Activated B cell treated with CpG ODN at 0.5 μM for 24 hours (primary cell): ENCODE measurements at places on chromosomes 11 and 22. TPM values are rescaled to one million over a fixed set of nuclear protein-coding genes. Genes with fewer than 3 reads are reported as not detected.

Gene OR5W2
- not detected in 2 replicates for total RNA-seq

DNA sequence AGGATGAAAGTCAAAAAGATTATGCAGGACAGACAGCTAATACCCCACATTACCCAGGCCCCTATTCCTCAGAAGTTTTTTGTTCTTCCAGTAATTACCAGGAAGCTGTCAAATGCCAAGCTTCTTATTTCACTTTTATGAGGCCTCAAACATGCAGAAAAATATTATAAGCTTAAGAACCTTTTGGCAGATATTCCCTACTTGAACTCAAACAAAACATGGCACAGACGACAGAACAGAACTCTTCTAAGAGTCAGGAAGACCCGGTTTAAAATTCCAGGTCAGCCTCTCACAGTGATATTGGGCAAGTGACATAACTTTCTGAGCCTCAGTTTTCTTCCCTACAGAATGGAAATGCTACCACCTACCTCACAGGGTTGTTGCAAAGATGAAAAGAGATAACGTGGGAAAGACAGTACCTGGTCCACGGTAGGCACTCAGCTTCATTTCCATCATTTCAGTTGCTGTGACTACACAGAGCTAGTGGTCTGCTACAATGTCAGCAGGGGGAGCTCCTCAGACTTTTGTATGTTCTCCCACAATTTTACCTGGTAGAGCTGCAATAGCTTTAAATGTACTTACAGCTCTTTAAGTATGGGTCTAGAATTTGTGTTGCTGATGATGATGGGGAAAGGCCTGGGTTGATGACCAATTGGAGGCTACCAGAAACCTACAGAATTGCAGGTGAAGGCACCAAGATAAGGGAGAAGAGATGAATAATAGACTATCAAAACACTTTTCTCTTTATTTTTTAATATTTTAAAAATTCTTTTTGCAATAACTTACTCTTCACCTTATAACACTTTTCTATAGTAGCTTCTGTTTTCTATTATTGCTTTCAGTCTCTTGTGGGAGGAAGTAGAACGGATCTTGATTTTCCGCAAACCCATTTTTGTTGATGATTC is 98.3 kb upstream of the CHRM4 start:
- no peak for DNase-seq

- no peak for DNase-seq
These were observed 684.9 kb upstream of the CCDC90B start for GRCh38 chr11:83971063-83971462.

Gene PRODH
- not detected in 2 replicates for total RNA-seq

Gene CALCA
- total RNA-seq = not detected in 2 replicates

Gene IFITM10
- not detected in 2 replicates for total RNA-seq

Gene BRD1
- 37.5 and 45.8 TPM in 2 replicates for total RNA-seq

Gene MCAM
- 0.15 and 0.20 TPM in 2 replicates for total RNA-seq

- DNase-seq = no peak
These were observed 375.3 kb upstream of the DDI1 start for GRCh38 chr11:103661185-103661584.

DNA sequence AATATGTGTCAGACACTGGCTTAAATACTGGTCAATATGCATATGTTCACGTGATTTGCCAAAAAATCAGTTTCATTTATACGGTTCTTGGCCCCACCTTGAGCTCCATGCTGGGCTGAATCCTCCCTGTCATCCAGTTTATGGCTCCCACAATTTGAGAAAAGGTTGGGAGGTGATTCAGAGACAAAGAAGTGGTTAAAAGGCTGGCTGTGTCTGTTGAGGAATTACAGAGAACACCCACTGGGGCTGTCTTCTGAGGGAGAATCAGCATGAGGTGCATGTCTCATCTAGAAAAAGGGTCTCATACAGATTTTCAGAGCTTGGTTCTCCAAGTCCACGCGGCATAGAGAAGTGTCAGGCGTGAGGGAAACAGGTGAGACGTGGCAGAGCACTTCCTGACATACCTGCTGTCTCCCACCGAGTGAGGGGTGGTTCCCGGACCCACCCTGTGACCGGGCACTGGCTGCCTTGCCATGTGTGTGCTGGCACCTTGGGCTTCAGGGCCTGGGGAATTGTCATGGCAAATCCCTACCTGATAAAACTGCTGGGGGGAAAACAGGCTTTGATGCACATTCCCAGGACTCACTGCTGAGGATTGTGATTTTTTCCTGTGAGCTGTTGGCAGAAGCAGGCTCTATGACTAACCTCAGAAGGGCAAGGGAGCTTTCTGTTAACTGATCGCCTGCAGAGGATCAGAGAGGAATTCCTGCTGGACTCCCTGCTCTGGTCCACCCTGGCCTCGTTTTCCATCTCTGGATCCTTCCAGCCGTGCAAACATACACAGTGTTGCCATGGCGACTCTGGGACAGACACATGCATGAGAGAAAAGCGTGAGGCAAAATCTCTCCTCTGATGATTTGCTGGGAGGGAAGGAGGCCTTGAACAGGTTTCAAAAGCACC is 223.6 kb downstream of the ADAMTS15 start:
- DNase-seq = no peak

DNA sequence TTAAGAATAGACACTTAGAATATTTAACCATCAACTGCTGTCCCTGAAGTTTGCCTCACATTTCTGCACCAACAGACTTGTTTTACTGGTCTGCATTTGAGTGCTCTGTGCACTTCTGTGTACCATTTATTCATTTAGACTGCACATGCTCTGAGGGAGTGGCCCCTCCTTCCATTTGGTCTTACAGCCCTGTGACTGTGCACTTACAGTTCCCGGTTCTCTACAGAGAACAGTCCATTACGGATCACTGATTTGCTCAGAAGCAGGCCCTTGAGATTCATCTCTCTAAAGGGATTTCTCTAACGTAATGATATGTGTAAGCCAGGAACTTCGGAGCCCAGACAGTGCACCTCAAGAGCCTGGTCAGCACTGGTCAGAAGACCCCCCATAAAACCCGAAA is 247.3 kb upstream of the BLID start:
- no peak for DNase-seq

Gene KCNK7
- 1.0 and 1.1 TPM in 2 replicates for total RNA-seq

Gene SLC22A25
- not detected in 2 replicates for total RNA-seq

GRCh38 chr11:10291801-10292638 is 2.0 kb downstream of the SBF2 start:
- no peak for DNase-seq

DNA sequence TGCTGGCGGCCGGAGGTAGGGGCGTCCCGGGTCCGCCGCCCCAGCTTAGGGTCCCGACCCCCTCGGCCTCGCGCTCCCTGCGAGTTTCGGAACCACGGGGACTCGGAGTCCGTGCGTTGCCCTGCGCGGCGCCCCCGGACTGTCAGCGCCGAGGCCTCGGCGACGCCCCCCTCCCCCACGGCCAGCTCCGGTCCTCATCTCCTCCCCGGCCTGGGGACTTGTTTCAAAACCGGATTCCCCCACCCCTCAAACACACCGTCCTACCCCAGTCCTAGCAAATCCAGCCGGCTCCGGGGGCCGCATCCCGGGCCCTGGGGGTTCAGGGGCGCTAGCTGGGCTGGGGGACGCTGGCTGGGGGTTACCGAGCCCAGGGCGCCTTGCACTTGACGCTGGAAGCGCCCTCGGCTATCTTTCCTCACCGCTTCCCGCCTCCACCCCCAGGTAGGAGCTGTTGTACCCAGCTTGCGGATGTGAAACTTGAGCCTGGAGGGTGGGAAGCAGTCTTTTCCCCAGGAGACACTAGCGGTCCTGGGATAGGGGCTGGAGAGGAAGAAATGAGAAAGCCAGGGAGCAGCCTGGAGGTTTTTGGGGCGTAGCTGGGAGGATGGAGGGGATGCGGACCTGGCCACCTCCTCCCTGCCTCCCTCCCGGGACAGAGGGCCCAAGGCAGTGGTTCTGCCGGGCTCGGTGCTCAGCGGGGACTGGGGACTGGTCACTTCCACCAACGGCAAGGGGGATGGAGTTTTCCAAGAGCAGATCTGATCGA is 550 bp downstream of the FBLN1 start:
- no peak for DNase-seq

DNA sequence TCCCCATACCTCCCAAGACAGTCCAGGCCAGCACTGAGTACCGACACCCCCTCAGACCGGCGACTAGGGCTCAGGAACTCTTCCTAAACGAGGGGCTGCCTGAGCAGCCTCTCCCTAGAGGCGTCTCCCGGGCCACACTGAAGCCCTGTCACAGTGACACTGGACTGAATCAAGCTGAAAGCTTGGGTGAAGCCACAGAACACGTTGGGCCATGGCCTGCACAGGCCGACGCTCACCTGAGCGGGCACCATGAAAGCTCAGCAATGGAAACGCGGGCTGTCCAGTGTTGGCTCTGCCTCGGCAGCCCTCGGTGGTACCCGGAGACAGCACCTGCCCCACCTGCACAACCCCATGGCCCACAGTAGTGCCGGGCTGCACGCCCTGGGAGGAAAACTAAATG is 42.7 kb upstream of the MOB2 start:
- DNase-seq = no peak

GRCh38 chr11:17472467-17472866 is 4.2 kb downstream of the ABCC8 start:
- DNase-seq = no peak

Gene MPPED1
- not detected in 2 replicates for total RNA-seq

GRCh38 chr22:49587987-49588386 is 239.7 kb downstream of the BRD1 start:
- DNase-seq = peak; percentile 7

Gene BACE1-AS
- 5.3 and 7.9 TPM in 2 replicates for total RNA-seq

Gene OR56A4
- total RNA-seq = not detected in 2 replicates

- no peak for DNase-seq
These were observed 28.7 kb downstream of the IGF2 start for GRCh38 chr11:2110521-2110920.

Gene C22orf42
- total RNA-seq = not detected in 2 replicates

Gene OR52D1
- total RNA-seq = not detected in 2 replicates

GRCh38 chr11:109088086-109088485 is 333.9 kb upstream of the C11orf87 start:
- DNase-seq = no peak

GRCh38 chr22:44455151-44455962 is 42.7 kb downstream of the RTL6 start:
- no peak for DNase-seq

GRCh38 chr22:49367041-49367697 is 460.5 kb downstream of the BRD1 start:
- no peak for DNase-seq

DNA sequence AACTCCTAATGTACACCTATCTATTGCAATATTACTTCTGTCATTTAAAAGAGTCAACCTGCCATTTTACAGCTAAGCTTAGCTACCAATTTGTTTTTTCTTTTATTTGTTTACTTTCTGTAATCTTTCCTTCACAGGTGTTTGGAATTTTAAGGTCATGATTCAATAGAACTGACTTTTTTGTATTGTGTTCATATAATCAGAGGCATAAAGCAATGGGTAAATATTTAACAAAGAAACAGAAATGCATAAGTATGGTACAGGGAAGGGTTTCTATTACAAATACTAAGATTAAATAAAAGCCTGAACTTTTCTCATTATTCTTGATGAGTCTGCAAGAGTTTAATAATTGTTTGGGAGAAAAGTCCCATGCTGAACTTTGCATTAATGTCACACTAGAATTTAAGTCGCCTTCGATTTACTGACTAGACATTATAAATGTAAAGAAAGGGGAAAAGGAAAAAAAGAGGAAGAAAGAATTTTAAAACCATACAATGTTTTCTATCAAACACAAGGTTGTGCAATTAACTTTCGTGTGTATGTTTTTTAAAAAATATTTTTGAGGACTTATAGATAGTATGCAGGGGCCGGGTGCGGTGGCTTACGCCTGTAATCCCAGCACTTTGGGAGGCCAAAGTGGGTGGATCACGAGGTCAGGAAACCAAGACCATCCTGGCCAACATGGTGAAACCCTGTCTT is 35.0 kb upstream of the HIPK3 start:
- no peak for DNase-seq
